CD8-positive, alpha-beta memory T cell (primary cell): ENCODE measurements at places on chromosomes 12 and 14. TPM values are rescaled to one million over a fixed set of nuclear protein-coding genes. Genes with fewer than 3 reads are reported as not detected.

GRCh38 chr12:22333186-22333712 is 1.3 kb downstream of the ST8SIA1 start:
- no peaks in the 10 kb centered on the region for H3K27me3 ChIP-seq
- no peak for DNase-seq
- H3K4me3 ChIP-seq: peak overlapping the region; percentile 43
- peaks cover 21% of the 10 kb centered on the region for H3K4me1 ChIP-seq
- H3K36me3 ChIP-seq: no peaks in the 10 kb centered on the region

- H3K36me3 ChIP-seq: no peaks in the 10 kb centered on the region
- no peak overlapping the region for H3K27ac ChIP-seq
- H3K4me1 ChIP-seq: no peaks in the 10 kb centered on the region
- no peak overlapping the region for H3K4me3 ChIP-seq
- DNase-seq: no peak
- H3K27me3 ChIP-seq: no peaks in the 10 kb centered on the region
These were observed 184.0 kb downstream of the TMEM121 start for GRCh38 chr14:105710119-105711043.

- H3K36me3 ChIP-seq: no peaks in the 10 kb centered on the region
- no peaks in the 10 kb centered on the region for H3K27me3 ChIP-seq
- H3K4me3 ChIP-seq: no peak overlapping the region
- H3K27ac ChIP-seq: no peak overlapping the region
These were observed 18.5 kb upstream of the GRIP1 start for GRCh38 chr12:66697404-66697803.

- peak overlapping the region; percentile 91 for H3K4me3 ChIP-seq
- peaks cover 23% of the 10 kb centered on the region for H3K4me1 ChIP-seq
- peaks cover 8% of the 10 kb centered on the region for H3K36me3 ChIP-seq
These were observed 890 bp downstream of the TEP1 start for GRCh38 chr14:20412411-20412810.

- no peak overlapping the region for H3K4me3 ChIP-seq
- no peak for DNase-seq
- H3K4me1 ChIP-seq: peaks cover 18% of the 10 kb centered on the region
- H3K27ac ChIP-seq: no peak overlapping the region
These were observed 41.7 kb upstream of the RAP1B start for GRCh38 chr12:68568922-68569569.

DNA sequence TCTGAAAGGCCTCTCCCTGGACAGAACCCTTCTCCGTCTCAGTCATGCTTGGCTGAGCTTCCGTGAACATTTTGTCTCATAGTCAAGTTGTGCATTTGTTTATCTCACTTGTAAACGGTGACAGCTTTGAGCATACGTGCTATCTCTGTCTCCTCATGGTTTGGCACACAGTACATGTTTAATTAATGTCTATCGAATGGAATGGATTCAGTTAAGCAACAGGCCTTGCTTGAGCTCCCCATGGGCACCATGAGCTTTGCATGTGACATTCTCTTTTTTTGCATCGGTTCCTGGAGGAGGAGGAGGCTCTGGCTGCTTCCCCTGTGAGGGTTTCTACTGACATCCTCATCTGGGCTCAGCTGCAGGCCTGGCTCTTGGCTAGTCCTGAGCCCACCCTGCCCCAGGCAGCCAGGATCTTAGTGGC is 80.0 kb downstream of the PRIMA1 start:
- no peak for DNase-seq
- no peaks in the 10 kb centered on the region for H3K27me3 ChIP-seq
- H3K36me3 ChIP-seq: no peaks in the 10 kb centered on the region

- H3K36me3 ChIP-seq: no peaks in the 10 kb centered on the region
- no peak for DNase-seq
- no peaks in the 10 kb centered on the region for H3K4me1 ChIP-seq
- H3K27me3 ChIP-seq: no peaks in the 10 kb centered on the region
- no peak overlapping the region for H3K4me3 ChIP-seq
These were observed 428.5 kb downstream of the CCDC91 start for GRCh38 chr12:28618772-28619171.

GRCh38 chr14:96710060-96710666 is 87.0 kb upstream of the VRK1 start:
- H3K27ac ChIP-seq: no peak overlapping the region
- no peak for DNase-seq
- H3K27me3 ChIP-seq: no peaks in the 10 kb centered on the region
- no peaks in the 10 kb centered on the region for H3K4me1 ChIP-seq

- H3K36me3 ChIP-seq: peaks cover 7% of the 10 kb centered on the region
- no peak for DNase-seq
- no peak overlapping the region for H3K27ac ChIP-seq
- H3K4me1 ChIP-seq: no peaks in the 10 kb centered on the region
These were observed 57.7 kb downstream of the MAX start for GRCh38 chr14:65044596-65044959.

DNA sequence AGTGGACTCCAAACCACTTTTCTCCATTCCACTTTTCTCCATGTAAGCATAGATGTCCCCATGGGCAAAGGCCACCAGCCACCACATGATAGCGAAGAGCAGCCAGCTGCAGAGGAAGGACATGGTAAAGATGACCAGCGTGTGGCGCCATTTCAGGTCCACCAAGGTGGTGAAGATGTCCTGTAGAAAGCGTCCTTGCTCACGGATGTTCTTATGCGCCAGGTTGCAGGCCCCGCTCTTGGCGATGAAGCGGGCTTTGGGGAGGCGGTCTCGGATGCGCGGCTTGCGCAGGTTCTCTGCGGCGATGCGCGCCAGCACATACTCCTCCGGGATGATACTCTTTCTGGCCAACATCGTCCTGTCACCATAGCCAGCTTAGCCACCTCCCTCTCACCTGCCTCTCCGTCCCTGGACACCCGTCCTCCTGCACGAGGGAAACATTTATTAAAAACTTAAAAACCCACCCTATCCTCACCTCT is 1.2 kb downstream of the KCNJ8 start:
- H3K36me3 ChIP-seq: no peaks in the 10 kb centered on the region
- no peaks in the 10 kb centered on the region for H3K4me1 ChIP-seq

DNA sequence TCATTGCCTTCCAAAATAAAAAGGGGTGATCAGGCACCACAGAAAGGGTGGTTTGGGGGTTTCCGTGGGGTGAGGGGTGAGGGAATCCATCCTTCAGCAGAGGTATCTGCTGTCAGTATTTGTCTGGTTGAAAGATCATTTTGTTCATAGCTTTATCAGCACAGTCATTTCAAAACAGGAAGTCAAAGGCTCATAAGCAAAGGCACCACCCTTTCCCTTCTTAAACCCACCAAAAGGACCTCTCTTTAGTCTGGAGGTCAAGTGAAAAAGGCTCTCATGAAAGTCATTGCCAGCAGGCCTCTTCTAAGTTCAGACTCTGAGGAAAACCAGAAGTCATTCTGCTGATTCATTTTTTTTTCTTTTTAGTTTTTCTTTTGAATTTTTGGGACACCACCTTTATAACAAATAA is 6.2 kb downstream of the CHST11 start:
- H3K4me3 ChIP-seq: peak overlapping the region; percentile 51
- peaks cover 82% of the 10 kb centered on the region for H3K4me1 ChIP-seq
- H3K27ac ChIP-seq: peak overlapping the region; percentile 70
- peak; percentile 43 for DNase-seq

- H3K36me3 ChIP-seq: peaks cover 15% of the 10 kb centered on the region
- H3K4me1 ChIP-seq: no peaks in the 10 kb centered on the region
- no peak overlapping the region for H3K4me3 ChIP-seq
- no peaks in the 10 kb centered on the region for H3K27me3 ChIP-seq
- DNase-seq: no peak
These were observed 215.5 kb downstream of the ITPR2 start for GRCh38 chr12:26617513-26617912.

- no peak for DNase-seq
- no peak overlapping the region for H3K27ac ChIP-seq
- no peaks in the 10 kb centered on the region for H3K4me1 ChIP-seq
- no peak overlapping the region for H3K4me3 ChIP-seq
- H3K36me3 ChIP-seq: no peaks in the 10 kb centered on the region
These were observed 3.3 kb upstream of the RPH3A start for GRCh38 chr12:112788205-112788604.

- H3K4me3 ChIP-seq: no peak overlapping the region
- H3K4me1 ChIP-seq: no peaks in the 10 kb centered on the region
These were observed 67.3 kb downstream of the GSC start for GRCh38 chr14:94702629-94703028.

- H3K4me3 ChIP-seq: no peak overlapping the region
- H3K27me3 ChIP-seq: no peaks in the 10 kb centered on the region
- H3K36me3 ChIP-seq: no peaks in the 10 kb centered on the region
- DNase-seq: no peak
These were observed 454.1 kb downstream of the ATP23 start for GRCh38 chr12:58395470-58395869.

GRCh38 chr14:71527838-71528237 is 404.4 kb upstream of the RGS6 start:
- no peaks in the 10 kb centered on the region for H3K27me3 ChIP-seq
- H3K27ac ChIP-seq: no peak overlapping the region
- H3K4me1 ChIP-seq: no peaks in the 10 kb centered on the region
- H3K4me3 ChIP-seq: no peak overlapping the region
- no peaks in the 10 kb centered on the region for H3K36me3 ChIP-seq

DNA sequence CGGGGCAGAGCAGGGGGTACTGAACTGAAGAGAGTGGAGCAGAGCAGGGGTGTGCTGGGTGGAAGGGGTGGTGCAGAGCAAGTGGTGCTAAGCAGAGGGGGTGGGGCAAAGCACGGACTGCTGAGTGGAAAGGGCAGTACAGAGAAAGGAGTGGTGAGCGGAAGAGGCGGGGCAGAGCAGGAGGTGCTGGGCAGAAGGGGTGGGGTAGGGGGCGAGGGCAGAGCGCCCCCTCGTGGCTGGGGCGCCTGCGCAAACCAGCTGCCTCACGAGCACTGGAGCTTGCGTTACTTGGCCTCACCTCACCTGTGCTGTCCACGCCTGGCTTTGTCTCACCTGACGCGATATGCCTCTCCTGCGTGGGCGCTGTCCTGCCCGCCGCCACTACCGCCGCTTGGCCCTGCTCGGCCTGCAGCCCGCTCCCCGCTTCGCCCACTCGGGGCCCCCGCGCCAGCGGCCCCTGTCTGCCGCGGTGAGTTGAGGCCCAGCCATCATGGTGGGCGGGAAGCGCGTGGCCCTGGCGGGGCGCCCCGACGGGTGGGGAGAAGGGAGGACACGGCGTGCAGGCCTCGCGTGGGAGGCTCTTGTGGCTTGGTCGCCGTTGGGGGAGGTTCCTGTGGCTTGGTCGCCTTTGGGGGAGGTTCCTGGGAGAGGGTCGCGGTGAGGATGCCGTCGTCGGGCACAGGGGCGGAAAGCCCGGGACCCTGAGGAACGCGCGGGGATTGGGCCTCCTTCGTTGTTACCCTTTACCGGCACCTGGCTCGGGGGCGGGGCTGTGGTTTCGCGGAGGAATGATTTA is at the start of gene COX8C:
Gene COX8C (plus strand): TSS at position 257 of the 796 bp plus-strand sequence. CDS start 87 bp downstream, at position 344.
- H3K27me3 ChIP-seq: no peaks in the 10 kb centered on the region
- H3K36me3 ChIP-seq: no peaks in the 10 kb centered on the region
- H3K27ac ChIP-seq: no peak within 1 kb of the TSS
- no peak for DNase-seq

- H3K36me3 ChIP-seq: no peaks in the 10 kb centered on the region
- no peak for DNase-seq
- H3K4me1 ChIP-seq: no peaks in the 10 kb centered on the region
- H3K27me3 ChIP-seq: no peaks in the 10 kb centered on the region
- H3K27ac ChIP-seq: no peak overlapping the region
These were observed 103.3 kb upstream of the CRY1 start for GRCh38 chr12:107196681-107197080.

DNA sequence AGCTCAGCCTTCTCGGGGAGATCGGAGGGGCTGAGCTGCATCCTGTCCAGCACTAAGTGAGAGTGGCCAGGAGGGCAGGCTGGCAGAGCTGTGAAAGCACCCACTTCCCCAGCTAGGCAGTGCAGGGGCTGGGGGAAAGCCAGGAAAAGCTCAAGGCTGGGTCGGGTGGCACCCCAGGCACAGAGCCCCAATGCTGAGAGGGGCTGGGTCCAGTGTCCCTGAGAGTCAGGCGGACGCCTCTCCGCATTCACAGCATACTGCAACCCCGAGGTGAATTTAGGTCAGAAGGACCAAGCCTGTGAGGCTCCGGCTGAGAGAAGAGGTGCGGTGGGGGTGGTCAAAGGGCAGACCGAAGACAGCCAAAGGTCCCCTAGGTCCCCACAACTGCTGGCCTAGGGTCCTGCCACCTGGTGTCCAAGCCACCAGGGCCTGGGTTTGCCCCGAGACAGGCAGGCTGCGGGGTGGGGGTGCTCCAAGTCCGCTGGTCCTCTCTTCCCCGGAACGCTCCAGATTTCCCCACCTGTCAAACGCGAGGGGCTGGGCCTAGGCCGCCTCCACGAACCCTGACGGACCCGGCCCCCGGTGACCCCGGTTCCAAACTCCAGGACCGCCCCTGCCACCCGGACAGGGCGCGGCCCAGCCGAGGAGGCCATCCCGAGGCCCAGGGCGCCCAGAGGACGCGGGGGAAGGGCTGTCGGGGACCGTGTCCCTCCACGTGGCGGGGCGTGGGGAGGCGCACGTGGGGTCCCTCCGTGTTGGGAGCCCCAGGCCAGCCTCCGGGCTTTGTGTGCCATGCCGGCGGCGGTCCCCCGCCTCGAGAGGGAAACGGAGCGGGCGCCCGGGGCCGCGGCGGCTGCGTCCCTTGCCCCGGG is 527 bp downstream of the CAMKK2 start:
- peak overlapping the region; percentile 64 for H3K27ac ChIP-seq
- no peaks in the 10 kb centered on the region for H3K36me3 ChIP-seq
- peaks cover 14% of the 10 kb centered on the region for H3K4me1 ChIP-seq
- H3K4me3 ChIP-seq: peak overlapping the region; percentile 79
- no peak for DNase-seq

DNA sequence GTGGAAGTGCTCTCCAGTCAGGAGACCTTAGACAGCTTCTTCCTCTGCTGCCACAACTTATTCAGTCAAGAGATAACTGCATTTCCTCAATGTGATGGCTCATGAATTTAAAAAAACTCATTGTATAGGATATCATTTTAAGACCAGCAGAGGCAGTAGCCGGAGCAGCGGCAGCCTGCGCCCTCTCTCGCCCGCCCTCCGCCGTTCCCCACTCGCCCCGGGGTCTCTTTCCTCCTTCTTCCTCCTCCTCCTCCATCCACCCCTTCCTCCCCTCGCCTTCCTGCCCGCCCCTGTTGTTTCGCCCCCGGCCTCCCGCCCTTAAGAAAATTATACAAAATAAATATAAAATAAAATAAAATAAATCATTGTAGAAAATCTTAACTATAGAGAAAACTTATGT is 687.6 kb downstream of the FLRT2 start:
- H3K4me3 ChIP-seq: no peak overlapping the region
- no peaks in the 10 kb centered on the region for H3K4me1 ChIP-seq
- no peak for DNase-seq
- no peaks in the 10 kb centered on the region for H3K27me3 ChIP-seq

DNA sequence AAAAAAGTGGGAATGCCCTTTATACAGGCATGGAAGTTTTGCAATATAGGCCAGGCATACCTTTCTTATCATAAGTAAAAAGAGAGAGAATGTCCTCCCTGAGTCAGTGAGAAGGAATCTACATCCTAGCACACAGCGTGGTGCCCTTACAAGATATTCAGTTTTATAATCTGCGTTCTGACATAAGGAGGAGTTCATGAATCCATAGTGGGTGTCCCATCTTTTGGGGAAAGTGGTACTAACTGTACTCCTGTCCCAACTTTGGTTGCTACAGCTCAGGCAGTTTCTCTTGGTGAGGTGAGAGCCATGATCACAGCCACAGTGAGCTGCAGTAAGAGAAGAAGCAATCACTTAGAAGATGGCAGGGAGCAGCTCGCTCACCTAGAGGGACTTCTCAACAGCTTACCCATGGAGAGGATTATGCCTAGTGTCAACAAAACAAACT is 332.9 kb downstream of the BCAT1 start:
- no peak overlapping the region for H3K4me3 ChIP-seq
- no peaks in the 10 kb centered on the region for H3K4me1 ChIP-seq
- no peaks in the 10 kb centered on the region for H3K27me3 ChIP-seq
- no peak for DNase-seq

The OASL gene
- 4.3 TPM for total RNA-seq

The RDH11 gene
- 47.8 TPM for total RNA-seq

The PABPN1 gene
- 308 TPM for total RNA-seq

The RFX4 gene
- total RNA-seq: not detected

The SDSL gene
- total RNA-seq: 0.20 TPM

The CLEC9A gene
- not detected for total RNA-seq
